ENCODE measurements at places on chromosomes 4 and X. TPM values are rescaled to one million over a fixed set of nuclear protein-coding genes. Genes with fewer than 3 reads are reported as not detected.

- no peak for DNase-seq
Measured at GRCh38 chr4:185859111-185859510, 47.1 kb upstream of the SORBS2 start.

- DNase-seq: no peak
Measured at GRCh38 chr4:169530048-169530447, 82.3 kb downstream of the NEK1 start.

DNA sequence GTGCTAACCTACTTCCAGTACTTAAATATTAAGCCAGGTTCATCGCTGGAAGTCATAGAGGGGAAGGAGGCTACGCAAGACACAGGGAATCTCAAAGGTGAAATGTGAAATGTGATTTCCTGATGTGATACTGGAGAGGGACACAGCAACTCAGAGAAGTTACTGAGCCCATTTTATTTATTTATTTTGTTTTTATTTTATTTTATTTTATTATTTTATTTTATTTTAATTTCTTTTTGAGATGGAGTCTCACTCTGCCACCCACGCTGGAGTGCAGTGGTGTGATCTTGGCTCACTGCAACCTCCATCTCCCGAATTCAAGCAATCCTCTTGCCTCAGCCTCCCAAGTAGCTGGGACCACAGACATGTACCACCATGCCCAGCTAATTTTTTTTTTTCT is 19.7 kb downstream of the CLRN2 start:
- DNase-seq: no peak

GRCh38 chr4:53132132-53132891 is 233.5 kb downstream of the SCFD2 start:
- DNase-seq: no peak

EFHC2 gene
- total RNA-seq: not detected

GRCh38 chr4:134174271-134174670 is 27.3 kb downstream of the PABPC4L start:
- DNase-seq: no peak

Measured in Karpas-422 (cell line).